ENCODE measurements at places on chromosomes 2 and 18.

DNA sequence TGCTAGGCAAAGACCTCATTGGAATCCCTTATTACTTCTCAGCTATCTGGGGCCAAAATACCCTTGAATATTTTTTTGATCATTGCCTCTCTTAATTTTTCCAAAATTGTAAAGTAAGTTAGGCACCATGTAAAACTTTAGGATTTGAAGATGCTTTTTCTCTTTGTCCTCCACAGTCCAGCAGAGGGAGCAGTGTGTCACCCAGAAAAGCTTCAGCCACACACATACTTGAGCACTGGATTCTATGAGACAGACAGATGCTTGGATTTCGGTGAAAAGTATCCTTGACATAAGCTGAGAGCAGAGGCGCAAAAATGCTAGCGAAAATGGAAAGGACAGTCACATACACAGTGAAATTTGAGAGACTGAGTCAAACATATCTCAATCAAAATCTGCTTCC, 74.7 kb upstream of the KCNJ3 start:
- peak; percentile 48 for DNase-seq

DNA sequence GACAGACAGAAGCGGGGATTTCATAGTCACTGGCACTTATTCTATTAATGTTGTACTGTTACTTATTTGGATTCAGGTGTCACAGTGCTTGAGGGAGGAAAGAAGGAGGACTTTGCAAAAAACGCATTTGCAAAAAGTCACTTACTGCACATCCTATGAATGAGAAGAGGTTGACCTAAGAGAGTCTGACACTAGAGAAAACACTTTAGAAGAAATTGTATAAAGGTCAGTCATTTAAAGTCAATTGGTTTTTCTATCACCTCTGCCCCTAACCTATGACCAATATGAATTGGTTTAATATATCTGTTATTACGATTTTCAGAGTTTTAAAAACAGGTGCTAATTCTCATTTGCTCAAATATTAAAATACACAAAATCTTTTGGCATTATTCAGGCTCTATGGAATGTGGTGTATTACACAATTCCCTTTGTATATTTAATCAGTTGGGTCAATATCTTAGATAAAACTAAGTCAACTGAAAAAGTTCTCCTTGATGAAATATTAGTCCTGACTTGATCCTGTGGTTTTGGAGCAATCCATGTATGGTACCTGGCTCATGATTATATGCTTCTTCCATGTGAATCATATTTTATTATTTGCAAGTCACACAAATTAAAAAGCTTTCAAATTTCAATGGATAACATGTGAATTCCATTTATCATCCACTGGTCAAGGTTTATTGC, 157.4 kb downstream of the CDH2 start:
- no peak for DNase-seq

DNA sequence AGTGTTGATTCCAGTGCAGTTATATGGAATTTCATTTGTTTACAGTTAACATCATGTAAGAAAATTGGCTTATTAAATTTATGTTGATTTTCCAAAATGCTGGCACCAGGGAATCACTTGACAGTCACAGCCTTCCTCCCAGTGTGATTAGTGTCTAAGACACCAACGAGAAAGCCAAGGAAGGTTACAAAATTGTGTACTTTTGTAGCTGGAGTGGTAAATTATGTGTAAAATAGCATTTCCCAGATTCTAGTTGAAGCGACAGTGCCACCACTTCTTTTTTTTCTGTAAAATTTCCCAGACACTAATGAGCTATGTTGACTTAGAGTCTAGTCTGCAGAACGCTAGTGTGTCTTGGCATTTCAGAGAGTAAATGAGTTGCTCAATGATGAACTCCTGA, 101.3 kb downstream of the NCK2 start:
- DNase-seq, result no peak

GRCh38 chr2:220628252-220628651, 943.9 kb downstream of the EPHA4 start:
- no peak for DNase-seq

GRCh38 chr2:19474128-19474527, 115.7 kb upstream of the OSR1 start:
- DNase-seq, result peak; percentile 20

DNA sequence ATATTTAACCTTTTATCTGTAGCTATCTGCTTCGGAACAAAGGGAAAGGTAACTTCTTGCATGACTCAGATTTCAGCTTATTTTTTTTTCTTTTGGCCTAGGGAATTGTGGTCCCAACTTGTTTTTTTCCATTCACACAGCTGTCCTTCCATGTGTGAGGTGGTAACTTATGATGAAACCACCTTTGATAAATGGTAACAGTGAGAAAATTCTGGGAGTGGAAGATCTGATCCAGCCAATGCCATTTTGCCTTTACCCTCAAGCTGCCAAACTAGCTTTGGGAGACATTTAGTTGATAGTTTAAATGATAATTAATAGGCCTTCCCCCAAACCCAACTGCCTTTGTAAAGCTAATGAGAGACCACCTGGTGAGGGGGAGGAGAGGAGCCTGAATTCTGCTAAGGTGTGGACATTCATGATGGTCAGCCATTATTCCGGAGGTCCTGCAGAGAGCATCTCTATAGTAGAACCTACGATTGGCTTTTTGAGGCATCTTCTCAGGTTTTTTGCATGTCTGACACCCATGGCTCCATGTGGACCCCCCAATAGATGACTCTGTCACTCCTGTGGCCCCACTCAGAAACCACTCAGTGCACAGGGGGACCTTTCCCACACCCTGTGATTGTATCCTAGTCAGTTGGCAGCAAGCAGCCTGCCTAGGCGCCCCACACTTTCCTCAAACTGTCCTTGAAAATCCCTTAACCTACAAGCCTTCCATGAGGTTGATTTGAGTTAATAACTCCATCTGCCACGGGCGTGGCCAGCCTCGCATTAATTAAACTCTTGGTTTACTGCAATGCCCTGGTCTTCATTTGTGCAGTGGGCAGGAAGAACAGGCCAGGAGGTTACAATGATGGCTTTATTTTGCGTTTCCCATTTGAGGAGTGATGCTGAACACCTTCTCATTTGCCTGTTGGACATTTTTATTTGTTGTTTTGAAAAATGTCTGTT, 263.5 kb upstream of the PXDN start:
- DNase-seq, result no peak

DNA sequence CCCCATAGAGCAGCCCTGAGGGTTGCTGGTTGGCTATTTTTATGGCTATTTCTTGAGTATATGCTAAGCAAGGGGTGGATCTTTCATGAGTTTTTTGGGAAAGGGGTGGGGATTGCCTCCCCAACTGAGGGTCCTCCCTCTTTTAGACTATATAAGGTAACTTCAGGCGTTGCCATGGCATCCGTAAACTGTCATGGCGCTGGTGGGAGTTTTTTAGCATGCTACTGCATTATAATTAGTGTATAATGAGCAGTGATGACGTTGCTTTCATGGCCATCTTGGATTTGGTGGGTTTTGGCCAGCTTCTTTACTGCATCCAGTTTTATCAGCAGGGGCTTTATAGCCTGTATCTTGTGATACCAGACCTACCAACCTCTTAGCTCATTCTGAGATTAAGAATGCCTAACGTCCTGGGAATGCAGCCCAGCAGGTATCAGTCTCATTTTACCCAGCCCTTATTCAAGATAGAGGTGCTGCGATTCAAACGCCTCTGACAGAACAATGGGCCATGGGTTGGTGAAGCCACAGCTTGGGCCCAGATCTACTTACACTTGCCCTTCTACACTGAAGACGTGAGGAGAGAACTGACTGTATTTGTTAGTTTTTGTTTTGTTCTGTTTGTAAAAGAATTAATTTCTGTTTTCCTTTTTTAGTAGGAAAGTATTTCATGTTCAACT, 53.8 kb upstream of the TMEM163 start:
- DNase-seq, result no peak

DNA sequence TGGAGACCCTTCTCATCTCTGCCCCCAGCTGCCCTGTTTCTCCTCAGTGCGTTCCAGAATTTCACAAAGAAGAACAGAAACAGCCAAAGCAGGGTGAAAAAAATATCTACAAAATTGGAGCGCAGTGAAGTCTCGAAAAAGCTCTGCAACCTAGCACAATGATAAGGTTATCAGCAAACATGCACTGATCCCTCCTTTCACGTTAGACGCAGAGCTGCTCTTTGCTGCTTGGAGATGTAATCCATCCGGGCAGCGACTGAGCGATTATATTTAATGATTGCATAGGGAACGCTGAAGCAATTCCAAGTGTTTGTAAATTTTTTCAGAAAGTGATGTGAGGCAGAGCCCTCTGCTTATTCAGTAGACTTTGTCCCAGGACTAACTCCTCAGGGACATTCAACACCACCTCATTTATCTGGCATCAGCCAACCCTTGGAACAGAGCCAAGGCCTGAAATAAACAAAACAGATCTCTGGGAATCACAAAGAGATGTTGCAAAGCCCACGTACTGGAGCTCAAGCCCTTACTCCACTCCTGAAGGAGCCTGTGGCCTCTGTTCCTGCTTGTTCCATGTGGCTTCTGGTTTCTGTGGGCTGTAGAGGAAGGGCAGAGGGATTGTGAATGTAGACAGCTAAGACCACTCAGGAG, 172.6 kb upstream of the BCL2L11 start:
- no peak for DNase-seq

DNA sequence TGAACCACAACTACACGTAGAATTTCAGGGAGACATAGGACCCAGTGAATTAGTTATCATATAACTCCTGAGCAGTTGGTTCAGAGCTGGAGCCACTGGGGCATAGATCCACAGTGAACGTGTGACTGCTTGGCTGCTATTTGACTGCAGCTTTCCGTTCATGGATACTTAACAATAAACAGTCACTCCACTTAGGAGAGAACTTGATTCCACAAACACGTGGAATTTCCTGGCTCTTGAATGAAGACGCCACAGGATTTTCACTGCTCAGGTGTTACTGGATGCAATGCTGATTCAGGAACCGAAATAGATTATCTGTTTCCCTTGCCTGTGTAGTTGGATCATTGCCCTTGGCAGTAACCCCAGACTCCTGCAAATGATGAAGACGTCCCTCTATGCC, 679.1 kb upstream of the ZEB2 start:
- no peak for DNase-seq

DNA sequence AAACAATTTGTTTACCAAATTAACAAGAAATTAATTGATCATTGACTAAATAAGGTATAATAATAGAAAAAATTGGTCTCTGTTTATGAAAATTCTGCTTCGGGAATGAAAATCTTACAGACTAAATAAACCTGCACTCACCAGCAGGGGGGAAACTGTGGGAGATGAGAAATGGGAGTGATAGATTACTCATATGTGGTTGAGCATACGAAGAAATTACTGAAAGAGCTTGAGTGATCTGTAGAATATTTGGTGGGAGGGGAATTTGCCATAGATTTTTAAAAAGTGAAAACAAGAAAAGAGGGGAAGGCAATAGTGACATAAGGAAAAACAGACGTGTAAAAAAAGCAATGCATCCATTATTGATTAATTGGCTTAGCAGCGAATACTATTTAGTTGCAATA, 2.2 kb downstream of the HMSD start:
- peak; percentile 57 for DNase-seq

DNA sequence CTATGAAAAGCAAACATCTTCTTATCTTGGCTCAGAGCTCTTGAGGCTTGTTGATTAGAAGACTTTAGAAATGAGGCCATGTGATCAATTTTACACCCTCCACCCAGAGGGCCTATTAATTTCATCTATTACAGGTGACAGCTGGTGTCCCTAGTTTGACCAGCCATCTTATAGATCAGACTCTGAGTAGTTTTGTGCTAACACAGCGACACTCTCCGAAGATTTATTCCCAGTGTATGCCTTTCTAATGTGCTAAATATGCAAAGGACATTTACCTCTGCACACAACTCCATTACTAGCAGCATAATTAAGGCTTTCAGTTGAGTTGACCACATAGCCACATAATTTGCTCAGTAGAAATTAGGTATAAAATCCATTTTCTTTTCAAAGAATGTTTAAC, 2.6 kb upstream of the RFX8 start:
- no peak for DNase-seq

- no peak for DNase-seq
Observed at GRCh38 chr2:149577269-149577668, 10.3 kb downstream of the MMADHC start.

DNA sequence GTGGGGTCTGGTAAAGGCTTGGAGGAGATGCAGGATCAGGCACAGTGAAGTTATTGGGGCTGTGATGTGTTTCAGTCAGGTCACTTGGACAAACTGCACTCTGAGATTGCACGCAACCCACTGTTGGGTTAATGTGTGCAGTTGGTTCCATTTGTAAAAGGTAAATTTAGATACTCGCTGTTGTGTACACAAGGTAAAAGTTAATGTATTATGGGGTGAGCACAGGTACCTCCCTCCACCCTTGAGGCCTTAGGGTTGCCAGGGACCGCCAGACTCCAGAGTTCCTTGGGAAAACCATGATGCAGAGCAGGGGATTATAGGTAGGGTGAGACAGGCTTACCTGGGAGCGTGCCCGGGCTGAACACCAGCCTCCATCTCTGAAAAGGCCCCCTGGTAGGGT, 20.1 kb downstream of the IMPA2 start:
- no peak for DNase-seq

- no peak for DNase-seq
Observed at GRCh38 chr2:196464311-196464710, 175.2 kb upstream of the CCDC150 start.

DNA sequence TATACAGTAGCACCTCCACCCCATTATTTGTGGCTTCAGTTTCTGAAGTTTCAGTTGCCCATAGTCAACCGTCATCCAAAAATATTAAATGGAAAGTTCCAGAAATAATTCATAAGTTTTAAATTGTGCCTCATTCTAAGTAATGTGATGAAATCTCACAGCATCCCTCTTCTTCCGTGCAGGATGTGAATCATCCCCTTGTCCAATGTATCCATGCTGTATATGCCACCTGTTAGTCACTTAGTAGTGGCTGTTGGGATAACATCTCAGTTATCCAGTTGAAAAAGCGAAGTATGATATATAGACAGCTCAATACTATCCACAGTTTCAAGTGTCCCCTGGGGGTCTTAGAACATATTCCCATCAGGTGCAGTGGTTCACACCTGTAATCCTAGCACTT, 119.1 kb upstream of the OTX1 start:
- DNase-seq, result peak; percentile 19

- DNase-seq, result no peak
Observed at GRCh38 chr2:15652252-15652651, 60.6 kb downstream of the DDX1 start.

DNA sequence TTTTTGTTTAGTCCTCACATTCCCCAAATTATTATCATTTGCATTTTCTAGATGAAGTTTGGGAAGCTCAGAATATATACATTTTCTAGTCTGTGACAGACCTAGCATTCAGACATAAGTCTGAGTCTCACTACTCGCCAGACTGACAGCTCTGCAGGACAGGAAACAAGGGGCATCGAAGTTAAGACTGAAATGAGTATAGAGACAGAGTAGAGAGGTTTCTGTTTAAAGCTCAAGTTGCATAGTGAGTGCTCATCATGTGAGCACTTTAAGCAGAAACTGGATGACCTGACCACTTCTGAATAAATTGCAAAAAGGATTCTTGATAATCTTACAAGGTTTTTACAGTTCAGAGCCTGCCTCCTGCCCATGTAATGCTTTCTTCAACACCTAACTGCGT, 1.1 kb downstream of the HADHB start:
- peak; percentile 3 for DNase-seq

DNA sequence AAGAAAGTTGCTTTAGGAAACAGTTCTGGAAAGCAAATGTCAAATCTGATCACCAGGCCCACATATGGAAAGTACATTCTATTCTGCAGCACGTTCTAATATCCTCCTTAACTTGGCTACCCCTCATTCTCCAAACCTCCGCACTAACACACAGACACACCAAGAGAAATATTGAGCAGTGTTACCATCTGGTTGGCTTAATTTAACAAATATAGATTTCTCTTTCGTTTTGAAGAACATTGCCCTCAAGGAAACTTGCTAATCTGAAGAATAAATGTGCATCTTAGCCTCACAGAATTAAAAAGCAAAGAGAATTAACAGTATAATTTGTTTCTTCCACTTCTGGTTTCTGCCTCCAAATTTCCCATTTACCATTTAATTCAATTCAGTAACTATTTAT, 72.8 kb upstream of the TTC39C start:
- DNase-seq, result no peak
